ENCODE measurements at places on chromosomes 12 and 14.

- DNase-seq = no peak
These were observed 51.6 kb downstream of the MVK start for GRCh38 chr12:109625131-109625559.

- no peak for DNase-seq
These were observed 27.3 kb downstream of the PPFIBP1 start for GRCh38 chr12:27551172-27551840.

GRCh38 chr12:81070846-81071245, 7.0 kb upstream of the ACSS3 start:
- DNase-seq = no peak

DNA sequence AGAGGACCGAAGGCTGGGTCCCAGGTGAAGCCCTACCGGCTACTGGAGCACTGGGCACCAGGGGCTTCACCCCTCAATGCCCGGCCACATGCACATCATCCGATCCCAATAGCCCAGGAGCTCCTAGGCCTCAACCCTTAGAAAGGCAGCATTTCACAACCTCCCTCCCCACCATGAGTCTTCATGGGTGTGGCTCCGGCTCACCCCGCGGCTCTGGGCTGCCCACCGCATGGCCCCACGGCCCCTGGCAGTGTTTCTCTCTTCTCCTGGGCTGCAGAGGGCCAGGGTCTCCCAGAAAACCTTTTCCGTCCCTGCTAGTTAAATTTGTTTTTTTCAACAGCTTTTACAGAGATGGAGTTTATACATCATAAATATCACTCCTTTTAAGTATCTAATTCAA, 28.6 kb upstream of the DLK1 start:
- DNase-seq = no peak

DNA sequence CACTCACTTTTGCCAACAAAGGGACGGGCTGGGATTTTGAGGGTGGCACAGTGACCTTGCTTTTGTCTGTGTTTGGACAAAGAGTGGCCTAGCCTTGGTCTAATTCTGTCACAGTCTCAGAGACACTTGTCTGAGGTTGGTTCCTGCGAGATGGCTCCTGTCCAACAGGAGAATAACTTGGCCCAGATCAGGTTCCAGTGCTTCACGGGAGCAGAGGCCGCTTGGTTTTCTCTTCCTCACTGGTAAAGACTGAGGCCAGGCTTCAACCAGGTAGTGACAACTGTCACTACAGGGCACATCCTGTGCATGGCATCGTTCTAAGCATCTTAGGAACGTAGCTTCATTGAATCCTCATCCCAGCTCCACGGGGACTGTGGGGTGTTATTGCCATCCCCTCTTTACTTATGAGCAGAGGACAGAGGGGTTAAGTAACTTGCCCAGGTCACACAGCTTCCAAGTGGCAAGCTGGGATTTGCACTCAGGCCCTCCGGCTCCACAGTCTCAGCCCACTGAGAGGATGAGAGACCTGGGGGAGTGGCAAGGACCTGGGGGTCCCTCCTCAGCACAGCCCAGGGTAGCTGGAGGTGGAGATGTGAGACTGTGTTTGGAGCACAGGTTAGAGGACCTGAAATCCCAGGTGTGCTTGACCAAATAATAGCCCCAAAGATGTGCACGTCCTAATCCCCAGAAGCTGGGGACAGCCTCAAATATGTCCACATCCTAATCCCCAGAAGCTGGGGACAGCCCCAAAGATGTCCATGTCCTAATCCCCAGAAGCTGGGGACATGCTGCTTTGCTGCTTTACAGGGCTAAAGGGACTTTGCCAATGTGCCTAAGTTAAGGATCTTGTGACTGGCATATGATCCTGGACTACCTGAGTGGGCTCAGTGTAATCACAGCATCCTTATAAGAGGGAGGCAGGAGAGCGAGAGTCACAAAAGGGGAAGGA, 179.2 kb upstream of the RTL1 start:
- no peak for DNase-seq

DNA sequence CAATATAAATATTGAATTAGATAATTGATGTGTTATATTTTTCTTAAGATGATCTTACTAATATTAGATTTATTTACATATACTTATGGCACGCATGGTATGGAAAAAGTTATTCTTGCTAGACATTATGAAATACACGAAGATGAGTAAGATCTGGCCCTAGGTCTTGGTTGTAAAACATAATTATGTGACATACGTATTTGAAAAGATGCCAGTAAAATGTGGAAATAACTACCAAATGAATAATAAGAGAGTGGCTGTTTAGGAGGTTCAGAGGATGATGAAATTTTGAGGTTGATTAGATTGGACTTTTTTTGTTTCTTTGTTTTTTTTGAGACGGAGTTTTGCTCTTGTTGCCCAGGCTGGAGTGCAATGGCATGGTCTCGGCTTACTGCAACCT, 41.3 kb downstream of the FANCM start:
- no peak for DNase-seq

DNA sequence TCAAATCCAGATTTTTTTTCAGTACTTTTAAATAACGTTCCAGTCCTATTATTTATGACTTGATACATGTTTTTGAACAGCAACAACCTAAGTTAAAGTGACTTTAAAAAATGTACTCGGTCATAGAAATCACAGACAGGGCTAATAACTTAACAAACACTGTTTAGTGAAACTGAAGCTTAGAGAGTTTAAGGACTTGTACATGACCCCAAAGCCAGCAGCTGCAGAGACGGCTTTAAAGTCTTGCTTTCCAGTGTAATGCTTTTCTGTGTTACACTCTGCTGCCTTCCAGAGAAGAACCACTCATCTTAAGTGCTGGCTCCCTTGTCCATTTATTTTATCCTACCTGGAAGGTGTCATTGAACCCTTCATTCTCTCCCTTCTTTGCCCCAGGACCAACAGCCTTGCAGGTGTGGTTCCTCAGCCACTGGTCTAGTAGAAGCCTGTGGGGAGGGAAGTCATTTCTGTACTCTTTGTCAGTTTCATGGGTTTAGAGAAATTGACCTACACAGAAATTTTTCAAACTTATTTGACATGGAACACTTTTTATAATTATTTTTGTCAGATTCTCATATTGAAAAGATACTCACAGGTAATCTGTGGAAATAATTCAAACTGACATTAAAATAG, 60.9 kb downstream of the NAV3 start:
- no peak for DNase-seq

DNA sequence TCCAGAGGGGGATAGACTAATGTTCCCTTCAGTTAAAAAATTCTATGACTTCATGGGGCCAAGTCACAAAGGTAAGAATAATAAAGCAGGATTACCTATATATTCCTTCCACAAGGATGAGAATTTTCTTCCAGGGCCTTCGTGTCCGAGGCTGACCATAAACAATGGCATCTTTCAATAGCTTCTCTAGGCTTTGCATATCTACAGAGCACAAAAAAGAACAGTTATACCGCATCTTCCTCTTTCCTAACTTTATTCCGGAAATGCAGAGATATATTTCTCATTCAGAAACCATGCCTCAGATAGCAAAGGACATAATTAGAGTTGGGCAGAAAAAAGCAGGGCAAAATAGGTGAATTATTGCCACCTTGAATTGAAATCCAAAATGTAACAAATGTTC, 58.3 kb upstream of the ISM2 start:
- no peak for DNase-seq

GRCh38 chr14:44700184-44700583, 193.1 kb upstream of the FSCB start:
- no peak for DNase-seq

DNA sequence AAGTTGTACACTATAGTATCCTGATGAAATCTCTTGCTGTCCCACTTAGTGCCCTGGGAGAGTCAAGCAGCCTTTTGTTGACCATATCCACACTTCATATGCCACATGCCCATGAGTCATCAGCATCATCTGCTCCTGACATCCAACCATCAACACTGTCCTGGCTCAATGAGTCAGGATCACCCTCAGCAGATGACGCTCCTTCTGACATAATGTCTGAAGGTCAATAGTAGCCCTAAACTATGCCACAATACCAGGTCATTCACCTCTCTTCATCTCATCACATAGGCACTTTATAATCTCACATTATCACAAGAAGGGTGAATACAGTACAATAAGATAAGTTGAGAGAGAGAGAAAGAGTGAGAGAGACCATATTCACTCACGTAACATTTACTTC, 369.0 kb upstream of the FAR2 start:
- DNase-seq = no peak

- no peak for DNase-seq
These were observed 122.8 kb upstream of the RTL1 start for GRCh38 chr14:101026341-101026740.

DNA sequence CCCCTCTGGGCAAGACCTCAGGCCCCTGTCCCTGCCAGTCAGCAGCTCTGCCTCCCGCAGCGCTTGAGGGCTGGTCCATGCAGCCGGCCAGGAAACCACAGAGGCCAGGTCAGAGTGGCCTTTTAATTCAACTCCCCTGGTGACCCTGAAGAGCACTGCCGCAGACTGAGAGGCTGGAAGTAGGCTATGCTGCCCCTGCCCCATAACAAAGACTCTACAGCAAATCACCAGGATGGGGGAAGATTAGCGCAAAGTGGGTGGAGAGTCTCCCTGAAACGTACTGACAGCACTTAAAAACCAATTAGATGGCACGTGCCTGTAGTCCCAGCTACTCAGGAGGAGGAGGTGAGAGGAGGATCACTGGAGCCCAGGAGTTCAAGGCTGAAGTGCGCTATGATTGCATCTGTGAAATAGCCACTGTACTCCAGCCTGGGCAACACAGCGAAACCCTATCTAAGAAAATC, 70.5 kb downstream of the ITPK1 start:
- no peak for DNase-seq

DNA sequence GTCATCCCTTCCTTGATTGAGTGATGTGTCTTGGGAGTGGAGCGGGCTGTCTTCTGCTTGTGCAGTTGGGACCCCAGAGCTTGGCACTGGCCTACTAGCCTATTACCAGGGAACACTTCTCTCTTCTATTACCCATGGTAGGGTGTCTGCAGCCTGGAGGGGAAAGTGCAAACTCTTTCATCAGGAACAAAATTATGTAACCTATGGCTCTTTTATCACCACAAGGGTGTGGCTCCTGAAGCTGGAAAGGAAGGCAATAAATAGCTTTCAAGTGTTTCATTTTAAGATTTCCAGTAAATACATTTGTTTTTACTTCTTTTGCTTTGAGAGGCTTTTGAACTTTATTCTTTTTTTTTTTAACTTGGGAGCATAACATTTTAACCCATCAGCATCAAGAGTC, 349.7 kb upstream of the FAR2 start:
- no peak for DNase-seq

GRCh38 chr14:69012256-69012953, 33.3 kb upstream of the ACTN1 start:
- DNase-seq = no peak

GRCh38 chr14:24179961-24180796, 8.3 kb downstream of the REC8 start:
- DNase-seq = no peak

GRCh38 chr12:12018454-12018853, 52.3 kb upstream of the BCL2L14 start:
- no peak for DNase-seq

- no peak for DNase-seq
These were observed 881.8 kb downstream of the FSCB start for GRCh38 chr14:43625294-43625693.

DNA sequence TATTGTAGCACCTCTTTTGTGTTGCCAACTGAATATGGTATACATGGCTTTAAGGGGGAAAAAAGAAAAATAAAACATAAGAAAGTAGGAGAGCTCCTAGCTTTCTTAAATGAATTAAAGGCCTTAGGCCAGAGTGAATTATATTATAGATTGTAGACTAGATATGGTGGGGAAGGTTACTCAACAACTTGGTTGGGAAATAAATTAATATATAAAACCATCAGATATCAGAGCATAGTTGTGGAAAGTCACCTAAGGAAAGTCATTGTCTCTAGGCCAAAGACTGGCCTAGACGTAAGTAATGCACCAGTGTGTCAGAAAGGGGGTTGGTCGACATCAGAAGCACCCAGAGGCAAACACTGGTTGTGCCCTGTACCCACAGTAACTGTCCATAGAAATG, 391.8 kb downstream of the RAD51B start:
- no peak for DNase-seq

- no peak for DNase-seq
These were observed 86.6 kb downstream of the TMTC3 start for GRCh38 chr12:88228720-88229119.

DNA sequence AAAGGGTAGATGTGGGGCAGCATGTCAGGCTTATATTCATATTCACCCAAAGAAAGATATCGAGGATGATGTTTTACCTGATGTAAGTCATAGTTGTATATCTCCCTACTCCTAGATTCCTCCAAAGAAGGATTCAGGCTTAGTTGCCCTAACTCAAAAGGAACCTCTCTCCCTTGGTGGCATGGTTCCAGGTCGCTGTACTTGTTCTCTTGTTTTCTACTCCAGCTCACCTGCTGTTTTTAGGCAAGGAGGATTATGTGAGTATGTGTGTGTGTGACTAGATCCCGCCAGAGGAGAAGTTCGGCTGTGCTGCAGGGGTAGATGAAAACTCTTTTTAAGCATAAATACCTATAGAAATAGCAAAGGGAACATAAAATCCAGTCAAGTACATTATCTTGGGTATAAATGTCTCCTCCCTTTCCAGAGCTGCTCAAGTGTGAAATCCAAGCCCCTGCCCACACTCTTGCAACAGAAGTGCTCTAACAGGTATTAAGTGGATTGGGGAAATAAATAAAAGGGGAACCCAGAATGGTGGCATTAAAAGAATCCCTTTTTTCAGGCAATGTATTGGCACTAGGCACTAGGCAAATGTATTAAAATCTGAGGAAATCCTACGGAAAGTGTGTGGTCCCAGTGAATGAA, 375.7 kb downstream of the ZFP36L1 start:
- no peak for DNase-seq

- DNase-seq = no peak
These were observed 103.8 kb downstream of the SLC16A7 start for GRCh38 chr12:59699421-59700152.

DNA sequence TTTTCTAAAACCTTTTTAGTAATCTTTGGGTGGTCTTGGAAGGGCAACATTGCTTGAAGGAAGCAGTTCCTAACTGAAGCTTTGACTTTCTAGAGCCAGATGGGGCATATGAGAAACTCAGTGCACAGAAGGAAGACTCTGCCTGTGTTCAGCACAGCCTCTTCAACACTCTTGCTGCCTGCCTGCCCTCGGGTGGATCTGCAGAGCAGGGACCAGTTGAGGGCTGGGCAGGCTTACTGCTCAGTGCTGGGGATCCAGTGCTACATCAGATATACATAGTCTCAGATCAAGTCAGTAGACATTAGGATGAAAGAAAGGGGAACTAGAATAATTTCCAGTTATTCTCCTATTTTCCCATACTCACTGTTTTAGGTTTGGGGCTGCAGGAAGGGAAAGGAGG, 29.5 kb upstream of the TMX1 start:
- DNase-seq = no peak

- DNase-seq = no peak
These were observed 51.4 kb downstream of the C14orf132 start for GRCh38 chr14:96090441-96091148.

- DNase-seq = no peak
These were observed 119.3 kb downstream of the HMGA2 start for GRCh38 chr12:65943388-65944137.

All from germinal center (tissue), 1 donor.